ENCODE measurements at places on chromosomes 7 and 10. TPM values are rescaled to one million over a fixed set of nuclear protein-coding genes. Genes with fewer than 3 reads are reported as not detected.

DNA sequence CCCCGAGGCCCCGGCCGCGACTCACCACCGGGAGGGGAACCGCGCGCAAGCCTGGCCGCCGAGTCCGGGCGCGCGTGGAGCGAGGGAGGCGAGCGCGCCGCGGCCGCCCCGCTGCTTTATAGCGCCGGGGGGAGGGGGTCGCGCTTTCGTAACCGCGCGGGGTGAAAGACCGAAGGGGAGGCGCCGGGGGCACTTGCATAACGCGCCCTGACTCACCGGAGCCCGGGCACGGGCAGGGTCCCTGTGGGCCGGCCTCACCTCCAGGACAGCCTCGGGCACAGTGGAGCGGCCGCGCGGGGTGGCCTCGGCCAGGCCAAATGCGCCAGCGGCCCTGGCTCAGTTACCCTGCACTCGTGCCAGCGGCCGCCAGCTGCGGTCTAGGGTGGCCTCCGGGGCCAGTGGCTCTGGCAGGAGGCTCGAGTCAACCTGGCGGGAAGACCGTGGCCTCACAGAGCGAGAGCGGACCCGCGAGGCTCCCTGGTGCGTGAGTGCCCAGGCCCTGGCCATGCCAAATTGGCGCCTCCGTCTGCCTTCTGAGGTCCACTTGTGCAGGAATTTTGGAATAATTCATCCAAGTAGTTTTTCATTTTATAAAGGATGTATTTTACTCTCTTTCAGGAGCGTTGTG, at the start of gene RBP4:
Gene RBP4, minus strand, starts transcription at position 90 of the 628 bp plus-strand sequence. CDS start 207 bp downstream, outside the sequence.
- DNase-seq: no peak

The ZKSCAN1 gene
- total RNA-seq: 54.8 TPM

- DNase-seq: no peak
These were observed 970.1 kb upstream of the ZNF722 start for GRCh38 chr7:63028376-63029206.

The ACADSB gene
- 21.3 TPM for total RNA-seq

DNA sequence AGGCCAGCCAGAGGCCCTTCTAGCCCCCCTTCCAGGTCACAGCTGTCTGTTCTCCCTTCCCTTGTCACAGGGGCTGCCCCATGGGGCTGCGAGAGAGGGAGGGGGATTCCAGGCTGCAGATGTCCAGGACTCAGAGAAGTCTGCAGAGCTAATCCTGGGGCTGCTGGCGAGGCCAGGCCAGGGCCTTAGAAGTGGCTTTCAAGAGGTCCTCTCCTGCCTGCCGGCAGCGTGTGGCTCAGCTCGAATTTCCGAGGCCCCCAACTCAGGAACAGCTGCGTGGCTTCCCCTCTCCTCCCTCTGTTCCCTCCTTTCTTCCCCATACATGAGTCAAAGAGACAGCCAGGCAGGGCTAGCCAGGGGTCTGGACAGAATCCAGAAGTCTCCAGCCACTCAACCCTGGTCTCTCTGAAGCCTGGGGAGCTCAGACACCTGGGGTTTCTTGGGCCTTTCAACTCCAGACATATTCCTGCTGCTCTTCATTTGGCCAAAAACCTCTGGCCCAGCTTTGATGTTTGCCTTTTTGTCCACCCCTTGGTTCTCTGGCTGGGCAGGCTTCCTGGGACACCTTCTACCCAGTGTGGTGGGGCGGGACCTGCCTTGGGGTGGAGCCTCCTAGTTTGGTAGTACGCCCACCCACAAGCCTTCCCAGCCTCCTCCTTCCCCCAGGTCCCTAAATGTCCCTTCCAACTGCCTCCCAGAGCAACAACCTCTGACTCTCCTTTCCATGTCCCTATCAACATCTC, 21.8 kb upstream of the EIF5AL1 start:
- no peak for DNase-seq

DNA sequence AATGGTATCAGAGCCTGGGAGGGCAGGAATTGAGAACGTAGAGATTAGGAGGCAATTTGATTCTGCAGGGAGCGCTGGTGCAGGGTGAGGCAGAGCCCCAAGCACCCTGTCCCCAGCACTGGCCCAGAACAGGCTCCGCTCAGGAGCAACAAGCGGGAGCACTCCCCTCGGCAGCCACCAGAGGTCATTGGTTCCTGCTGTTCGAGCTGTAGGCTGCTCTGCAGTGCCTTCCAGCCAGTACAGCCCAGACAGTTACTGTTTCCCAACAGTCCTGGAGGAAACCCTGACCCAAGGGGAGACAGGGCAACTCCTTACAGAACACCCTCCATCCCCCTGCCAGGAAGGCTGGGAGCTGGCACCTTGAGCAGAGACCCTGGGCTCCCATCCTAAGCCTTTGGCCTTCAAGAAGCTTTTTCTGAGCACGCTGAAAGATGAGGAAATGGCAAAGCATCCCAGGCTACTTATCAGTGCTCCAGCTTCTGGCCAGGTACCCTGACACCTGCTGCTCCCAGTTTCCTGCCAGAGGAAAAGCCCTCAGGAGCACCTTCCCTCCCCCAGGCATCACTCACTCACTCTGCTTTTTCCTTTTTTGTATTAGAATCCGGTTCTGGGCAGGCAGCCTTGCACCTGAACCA, 71.2 kb upstream of the EFCAB10 start:
- DNase-seq: peak; percentile 89

GRCh38 chr10:3750006-3750816, 34.8 kb downstream of the KLF6 start:
- peak; percentile 53 for DNase-seq

- no peak for DNase-seq
These were observed 179.2 kb downstream of the EBF3 start for GRCh38 chr10:129784891-129785290.

DNA sequence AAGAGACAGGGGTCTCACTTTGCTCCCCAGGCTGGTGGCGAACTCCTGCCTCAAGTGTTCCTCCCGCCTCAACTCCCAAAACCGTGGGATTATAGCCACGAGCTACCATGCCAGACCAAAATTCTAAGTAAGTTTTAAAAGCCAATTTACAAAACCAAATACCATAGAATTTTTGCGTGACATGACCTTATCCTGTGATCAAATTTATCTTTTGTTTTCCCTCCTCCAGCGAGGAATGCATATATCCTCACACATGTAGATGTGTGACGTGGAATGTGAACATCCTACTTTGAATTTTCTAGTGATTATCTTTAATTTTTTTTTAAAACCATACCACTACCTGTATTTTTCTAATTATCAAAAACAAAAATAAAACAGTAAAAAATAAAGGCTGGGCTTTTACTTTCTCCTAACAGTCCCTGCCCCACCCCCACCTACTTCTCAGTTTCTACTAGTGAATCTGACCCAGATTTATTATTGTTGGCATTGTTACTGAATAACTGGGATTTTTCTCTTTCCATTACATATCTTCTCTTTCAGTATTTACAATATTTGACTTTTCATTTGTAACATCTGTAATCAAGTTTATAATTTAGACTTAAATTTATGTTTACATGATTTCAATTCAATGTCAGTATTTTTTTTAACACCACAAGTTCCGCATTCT, 26.0 kb downstream of the CYTH3 start:
- no peak for DNase-seq

- DNase-seq: no peak
These were observed 220.3 kb upstream of the STK17A start for GRCh38 chr7:43362652-43363034.

GRCh38 chr10:17244700-17245365, 16.8 kb downstream of the VIM start:
- DNase-seq: no peak

- no peak for DNase-seq
These were observed 177.7 kb upstream of the COL1A2 start for GRCh38 chr7:94216944-94217461.
